Thymus (tissue), 14 donors: ENCODE measurements at places on chromosomes 2 and 18.

GRCh38 chr2:141331127-141331526, 799.7 kb downstream of the LRP1B start:
- DNase-seq: no peak

DNA sequence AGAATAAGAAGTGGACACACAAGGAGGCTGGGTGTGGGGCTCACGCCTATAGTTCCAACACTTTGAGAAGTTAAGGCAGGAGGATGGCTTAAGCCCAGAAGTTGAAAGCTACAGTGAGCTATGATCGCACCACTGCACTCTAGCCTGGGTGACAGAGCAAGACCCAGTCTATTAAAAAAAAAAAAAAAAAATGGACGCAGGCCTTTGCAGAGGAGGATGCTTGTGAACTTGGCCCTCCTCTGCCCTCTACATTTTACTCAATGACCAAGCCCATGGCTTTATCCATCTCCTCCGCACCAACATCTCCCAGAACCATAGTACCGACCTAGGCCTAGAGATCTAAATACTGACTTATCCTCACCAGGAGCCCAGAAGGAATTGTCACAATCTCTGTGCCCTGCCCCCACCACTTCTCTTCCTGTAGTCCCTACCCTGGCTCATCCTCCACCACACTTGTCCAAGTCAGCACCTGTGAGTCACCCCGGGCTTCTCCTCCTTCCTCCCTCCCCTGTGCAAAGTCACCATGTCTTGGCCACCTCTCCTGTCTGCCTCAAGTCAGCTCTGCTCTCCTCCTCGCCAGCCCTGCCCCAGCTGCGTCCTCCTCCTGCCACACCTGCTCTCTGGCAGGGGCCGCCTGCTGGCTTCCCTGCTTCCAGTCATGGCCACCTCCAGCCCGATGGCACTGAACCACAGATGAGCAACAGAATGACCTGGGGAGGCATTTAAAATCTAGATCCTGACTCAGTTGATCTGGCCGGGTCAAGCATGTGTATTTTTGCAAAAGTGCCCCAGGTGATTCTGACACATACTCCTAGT, 35.8 kb upstream of the ASPRV1 start:
- no peak for DNase-seq

- DNase-seq: no peak
Measured at GRCh38 chr18:48950536-48951447, at the start of gene SMAD7. SMAD7 (minus strand) TSS chr18:48950965; CDS start chr18:48950424, 541 bp downstream.

DNA sequence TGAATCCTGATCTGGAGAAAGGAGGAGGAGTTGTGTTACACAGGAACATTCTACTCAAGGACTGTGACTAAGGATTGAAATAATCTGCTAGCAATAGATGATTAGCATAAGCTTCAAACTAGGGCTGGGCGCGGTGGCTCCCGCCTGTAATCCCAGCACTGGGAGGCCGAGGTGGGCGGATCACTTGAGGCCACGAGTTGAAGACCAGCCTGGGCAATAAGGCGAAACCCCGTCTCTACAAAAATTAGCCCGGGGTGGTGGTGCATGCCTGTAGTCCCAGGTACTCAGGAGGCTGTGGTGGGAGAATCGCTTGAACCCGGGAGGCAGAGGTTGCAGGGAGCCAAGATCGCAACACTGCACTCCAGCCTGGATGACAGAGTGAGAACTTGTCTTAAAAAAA, 1.5 kb downstream of the TRMT61B start:
- no peak for DNase-seq

DNA sequence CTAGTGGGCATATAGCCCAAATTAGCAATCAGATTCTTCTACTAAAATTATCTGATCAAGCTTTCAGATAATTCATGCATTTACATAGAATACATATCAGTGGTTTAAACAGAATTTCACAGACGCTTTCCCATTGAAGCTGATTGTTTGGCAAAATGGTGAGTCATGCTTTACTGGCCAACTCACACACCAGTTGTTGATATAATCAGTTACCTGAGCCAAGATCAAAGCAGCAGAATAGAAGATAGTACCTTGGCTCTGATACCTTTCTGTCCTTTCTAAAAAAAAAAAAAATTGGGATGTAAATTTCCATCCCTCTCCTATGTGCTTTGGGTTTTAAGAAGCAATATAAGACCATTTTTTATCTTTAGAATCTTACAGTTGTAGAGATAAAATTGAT, 178.0 kb downstream of the MCFD2 start:
- DNase-seq: no peak

DNA sequence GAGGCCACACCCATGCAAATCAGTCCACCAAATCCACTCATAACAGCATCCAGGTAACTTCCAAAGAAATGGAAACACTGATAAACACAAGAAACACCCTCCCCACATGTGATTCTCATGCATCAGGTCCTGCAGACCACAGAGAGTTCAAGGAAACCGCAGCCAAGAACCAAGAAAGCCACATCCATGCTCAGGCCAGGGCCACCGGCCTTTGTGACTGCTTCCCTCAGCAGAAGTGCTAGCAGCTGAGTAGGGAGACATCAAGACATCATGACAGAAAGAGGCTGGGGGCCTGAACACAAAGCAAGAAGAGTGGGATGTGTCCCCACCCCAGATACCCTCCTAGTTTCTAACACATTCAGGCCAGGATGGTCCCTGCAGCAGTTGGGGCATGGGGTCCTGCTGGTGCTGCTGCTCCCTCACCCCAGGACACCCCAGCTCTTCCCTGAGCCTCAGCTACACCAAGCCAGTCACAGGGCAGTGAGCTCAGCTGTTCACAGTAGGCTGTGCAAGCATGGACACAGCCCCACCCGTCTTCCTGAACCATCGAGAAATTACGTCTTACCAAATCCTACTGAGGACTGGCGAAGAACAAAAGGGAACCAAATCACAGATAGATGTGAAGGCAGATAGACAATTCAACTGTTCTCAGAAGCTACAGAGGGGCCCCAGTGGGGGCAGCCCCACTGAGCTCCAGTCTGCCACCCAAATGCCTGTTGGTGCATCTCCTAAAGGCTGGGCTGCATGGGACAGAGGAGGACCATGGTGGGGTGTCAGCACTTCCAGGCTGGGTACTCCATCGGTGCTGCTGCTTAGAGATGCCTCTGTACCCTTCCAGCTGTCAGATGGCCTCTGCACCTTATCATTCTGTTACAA, 60.9 kb downstream of the HDAC4 start:
- DNase-seq: peak; percentile 61

DNA sequence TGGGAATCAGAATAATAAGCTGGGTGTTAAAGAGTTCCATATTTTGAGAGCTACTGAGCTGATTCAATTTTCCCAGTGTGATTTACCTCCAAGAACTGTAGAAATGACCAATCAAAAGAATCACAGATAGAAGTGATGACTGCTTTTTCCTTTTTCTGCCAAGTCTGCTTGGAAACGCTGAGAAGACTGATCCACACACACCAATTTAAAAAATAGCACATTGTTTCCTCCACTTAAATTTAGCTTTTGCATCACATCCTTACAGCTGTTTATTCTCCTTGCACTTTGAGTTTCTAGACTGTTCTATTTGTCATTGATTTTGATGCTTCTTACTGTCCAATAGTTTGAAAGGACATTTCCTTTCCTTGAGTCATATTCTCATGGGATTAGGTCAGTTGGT, 590.3 kb upstream of the CHAC2 start:
- DNase-seq: no peak

DNA sequence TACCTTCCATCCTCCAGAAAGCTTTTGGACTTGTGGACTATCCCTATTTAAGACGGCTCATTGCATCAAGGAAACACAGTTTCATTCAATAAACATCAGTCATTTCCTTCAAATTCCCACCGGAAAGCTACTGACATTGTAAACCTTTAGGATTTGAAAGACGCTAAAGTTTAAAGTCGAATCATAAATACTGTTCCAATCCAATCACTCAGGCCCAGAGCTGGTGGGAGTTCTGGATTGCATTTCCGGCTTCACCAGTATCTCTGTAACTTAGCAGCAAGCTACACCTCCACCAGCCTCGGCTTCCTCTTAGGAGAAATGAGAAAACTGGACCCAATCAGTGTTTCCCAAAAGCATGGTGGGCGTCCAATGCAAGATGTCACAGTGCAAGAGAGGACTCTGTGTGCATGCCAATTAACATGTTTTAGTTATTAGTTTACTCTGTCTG, 1.6 kb downstream of the WDFY1 start:
- no peak for DNase-seq

DNA sequence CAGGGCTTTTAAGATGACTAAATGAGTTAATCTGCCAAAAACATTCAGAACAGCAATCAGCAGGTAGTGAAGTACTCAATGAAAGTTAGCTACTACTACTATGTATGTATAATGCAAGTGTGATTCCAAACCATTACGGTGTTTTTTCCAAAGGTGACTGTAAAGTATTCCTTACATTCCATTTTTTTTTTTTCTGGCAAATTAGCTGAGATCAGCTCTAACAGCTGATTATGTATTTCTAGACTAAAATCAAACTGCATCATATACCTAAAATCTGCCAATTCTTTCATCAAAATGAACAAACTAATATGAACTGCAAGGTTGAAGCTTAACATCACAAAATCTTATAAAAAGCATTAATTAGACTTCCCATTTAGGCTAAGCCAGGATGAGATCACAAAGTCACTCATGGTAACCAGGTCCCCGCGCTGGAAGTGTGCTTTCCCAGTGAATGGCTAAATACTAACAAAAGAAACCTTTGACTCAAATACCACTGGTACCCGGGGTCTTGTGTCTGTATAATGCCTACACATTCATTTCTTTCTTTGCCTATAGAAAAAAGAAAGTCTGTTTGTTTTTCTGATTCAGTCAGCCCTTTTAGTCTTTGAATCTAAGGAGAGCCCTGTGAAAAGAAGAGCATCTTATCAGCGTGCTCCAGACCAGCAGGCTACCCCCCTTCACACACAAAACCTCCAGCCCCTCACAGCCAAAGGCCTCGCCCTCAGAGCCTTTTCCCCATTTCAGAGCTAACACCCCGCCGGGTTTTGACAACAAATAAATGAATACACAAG, 88.3 kb downstream of the RBMS1 start:
- DNase-seq: no peak
